Retina (tissue), 1 donor: ENCODE measurements at places on chromosomes 7 and 10.

GRCh38 chr7:17690030-17690429 is 250.3 kb downstream of the SNX13 start:
- no peak for DNase-seq

- DNase-seq: no peak
Observed at GRCh38 chr7:46294381-46294780, 373.3 kb upstream of the IGFBP3 start.

- no peak for DNase-seq
Observed at GRCh38 chr10:119352807-119353206, 145.4 kb downstream of the GRK5 start.

- peak; percentile 81 for DNase-seq
Observed at GRCh38 chr7:1579481-1580421, 9.9 kb upstream of the PSMG3 start.

GRCh38 chr10:106311590-106311989 is 852.9 kb downstream of the SORCS1 start:
- DNase-seq: no peak

- no peak for DNase-seq
Observed at GRCh38 chr7:1523208-1523607, 7.3 kb upstream of the MAFK start.

- DNase-seq: peak; percentile 49
Observed at GRCh38 chr10:132410779-132411532, 14.0 kb downstream of the PWWP2B start.

DNA sequence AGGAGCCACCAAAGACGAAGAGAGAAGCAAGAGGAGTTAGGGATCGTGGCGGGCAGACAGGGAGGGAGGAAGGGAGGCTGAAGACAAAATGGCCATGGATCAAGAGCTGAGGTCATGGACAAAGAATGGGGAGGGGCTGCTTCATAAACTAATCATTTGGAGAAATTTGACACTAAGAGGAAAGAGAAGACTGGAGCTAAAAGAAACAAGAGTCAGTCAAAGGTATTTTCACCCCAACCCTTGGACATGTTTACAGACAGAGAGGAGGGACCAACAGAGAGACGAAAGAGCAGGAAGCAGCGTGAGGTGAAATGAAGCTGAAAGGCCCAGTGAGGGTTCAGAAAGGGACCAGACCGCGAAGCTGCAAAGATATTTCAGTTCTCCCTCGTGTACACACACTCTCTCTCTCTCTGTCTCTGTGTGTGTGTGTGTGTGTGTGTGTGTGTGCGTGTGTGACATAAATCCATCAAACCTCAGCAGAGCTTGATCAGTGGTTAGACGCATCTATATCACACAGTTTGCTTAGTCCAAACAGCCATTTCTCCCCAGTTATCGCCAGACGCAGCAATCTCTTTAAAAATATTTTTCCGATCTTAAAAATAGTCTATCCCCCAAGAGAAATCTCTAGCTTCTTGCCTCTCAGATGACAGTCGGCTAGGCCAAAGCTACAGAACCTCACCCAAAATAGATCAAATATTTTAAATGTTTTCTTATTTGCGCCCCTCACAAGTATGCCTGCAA is 12.5 kb upstream of the CALD1 start:
- DNase-seq: peak; percentile 22

DNA sequence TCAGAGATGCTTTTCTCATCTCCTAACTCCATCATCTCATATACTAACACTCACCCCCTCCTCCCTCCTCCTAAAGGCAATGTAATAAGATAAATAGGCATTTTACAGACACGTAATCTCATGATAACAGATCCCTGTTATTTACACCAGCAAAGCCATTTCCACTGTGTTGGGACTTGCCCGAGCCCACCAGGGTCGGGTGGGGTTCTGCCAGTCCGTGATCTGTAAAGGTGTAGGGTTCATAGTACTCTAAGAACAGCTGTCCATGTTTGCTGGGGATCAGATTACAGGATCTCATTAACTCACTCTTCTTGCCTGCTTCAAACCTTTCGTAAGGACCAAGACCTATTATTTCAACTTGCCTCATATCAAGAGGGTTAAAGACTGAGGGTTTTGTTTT is 172.4 kb downstream of the FZD1 start:
- DNase-seq: no peak

- no peak for DNase-seq
Observed at GRCh38 chr7:144026203-144026883, 22.4 kb upstream of the OR2A5 start.

DNA sequence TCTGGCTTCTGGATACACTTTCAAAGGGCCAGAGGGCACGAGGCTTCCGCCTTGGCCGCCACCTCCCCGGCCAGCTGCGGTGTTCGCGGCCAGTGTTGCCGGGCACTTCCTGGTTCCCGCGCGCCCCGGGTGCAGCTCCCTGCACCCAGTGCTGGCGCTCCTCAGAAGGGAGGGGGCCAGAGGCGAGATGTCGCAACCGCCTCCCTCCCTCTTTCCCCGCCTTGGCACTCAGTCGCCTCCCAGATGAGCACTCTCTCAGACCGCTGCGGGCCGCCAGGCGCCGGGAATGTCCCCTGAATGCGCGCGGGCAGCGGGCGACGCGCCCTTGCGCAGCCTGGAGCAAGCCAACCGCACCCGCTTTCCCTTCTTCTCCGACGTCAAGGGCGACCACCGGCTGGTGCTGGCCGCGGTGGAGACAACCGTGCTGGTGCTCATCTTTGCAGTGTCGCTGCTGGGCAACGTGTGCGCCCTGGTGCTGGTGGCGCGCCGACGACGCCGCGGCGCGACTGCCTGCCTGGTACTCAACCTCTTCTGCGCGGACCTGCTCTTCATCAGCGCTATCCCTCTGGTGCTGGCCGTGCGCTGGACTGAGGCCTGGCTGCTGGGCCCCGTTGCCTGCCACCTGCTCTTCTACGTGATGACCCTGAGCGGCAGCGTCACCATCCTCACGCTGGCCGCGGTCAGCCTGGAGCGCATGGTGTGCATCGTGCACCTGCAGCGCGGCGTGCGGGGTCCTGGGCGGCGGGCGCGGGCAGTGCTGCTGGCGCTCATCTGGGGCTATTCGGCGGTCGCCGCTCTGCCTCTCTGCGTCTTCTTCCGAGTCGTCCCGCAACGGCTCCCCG is at the start of gene FFAR4:
Gene FFAR4 (plus strand): TSS at position 231 of the 842 bp plus-strand sequence. CDS start 56 bp downstream, at position 287.
- DNase-seq: peak; percentile 81

DNA sequence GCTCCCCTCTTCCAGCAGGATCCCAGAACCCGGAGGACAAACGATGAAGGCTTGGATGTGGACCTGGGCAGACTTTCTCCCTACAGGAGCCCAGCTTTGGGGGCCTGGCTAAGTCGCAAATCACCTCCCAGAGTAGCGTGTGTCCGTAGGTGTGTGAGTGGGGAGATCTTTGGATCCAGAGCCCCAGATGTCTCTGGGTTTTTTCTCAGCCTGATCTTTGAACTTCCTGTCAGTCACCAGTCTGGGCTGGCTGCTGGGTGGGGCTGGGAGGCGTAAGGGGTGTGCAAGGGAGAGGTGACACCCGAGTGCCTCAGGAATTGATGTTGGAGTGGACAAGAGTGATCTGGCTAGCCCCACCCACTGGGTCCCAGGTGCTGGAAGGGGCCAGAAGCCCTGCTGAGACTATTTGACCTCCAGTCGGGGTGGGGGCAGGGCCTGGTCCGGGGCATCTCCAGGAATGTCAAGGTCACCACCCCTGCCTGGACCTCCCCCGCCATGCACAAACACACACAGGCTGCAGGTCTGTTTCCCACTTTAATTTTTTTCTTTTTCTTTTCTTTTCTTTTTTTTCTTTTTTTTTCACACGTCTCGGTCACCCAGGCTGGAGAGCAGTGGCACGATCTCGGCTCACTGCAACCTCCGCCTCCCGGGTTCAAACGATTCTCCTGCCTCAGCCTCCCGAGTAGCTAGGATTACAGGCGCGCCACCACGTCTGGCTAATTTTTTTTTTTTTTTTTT is at the start of gene MOGAT3:
Gene MOGAT3 (minus strand): TSS at position 175 of the 738 bp plus-strand sequence. CDS start 182 bp downstream, outside the sequence.
- no peak for DNase-seq

GRCh38 chr7:116492654-116493109 is 6.9 kb upstream of the CAV2 start:
- DNase-seq: no peak

- no peak for DNase-seq
Observed at GRCh38 chr7:40885503-40885902, 750.7 kb downstream of the SUGCT start.

- DNase-seq: no peak
Observed at GRCh38 chr10:31153692-31154091, 122.0 kb upstream of the ZNF438 start.

DNA sequence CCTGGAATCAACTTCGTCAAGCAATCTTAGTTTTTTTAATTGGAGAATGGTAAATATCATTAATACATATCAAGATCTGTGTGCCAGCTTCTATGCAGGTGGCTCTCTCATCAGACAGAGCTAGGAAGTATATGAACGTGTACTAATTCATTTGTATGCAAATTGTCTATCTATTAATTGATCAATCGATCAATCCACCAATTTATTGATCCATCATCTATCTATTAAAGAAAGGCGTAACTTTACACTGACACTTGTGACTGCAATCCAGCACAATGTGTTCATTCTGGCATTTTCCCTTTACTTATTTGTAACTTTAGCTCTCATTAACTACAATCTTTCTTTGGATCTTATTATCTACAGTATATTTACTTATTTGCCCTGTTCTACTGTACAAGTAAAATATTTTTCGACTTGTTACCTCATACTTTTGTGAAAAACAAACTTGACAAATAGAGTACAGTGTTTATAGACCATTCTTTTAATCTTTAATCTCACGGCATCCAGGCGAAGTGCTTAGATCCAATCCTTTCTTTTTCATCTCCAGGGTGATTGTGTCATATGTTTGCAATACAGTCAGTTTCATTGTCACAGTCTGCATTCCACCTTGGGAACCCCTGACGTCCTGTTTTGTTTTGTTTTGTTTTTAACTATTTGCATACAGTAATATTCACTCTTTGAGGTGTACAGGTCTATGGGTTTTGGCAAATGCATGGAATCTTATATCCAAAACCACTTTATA is 22.0 kb upstream of the GHRHR start:
- DNase-seq: no peak

DNA sequence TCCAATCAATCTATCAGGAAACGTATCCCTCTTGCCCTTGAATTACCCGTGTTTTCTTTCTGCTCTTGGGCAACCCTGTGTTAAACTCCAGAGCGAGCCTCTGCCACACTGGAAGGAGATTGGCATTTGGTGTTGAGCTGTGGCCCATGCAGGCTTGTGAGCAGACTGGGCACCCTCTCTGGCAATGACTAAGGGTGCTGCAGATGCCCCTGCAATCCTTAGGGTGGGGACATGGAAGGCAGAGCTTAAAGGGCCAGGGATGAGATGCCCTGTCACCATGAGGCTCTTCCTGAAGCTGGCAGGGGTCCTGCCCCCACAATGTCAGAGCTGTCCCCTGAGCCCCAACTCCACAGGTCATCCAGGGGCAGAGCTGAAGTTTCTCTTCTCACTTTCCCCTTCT is 19.5 kb upstream of the FAM180A start:
- DNase-seq: no peak

DNA sequence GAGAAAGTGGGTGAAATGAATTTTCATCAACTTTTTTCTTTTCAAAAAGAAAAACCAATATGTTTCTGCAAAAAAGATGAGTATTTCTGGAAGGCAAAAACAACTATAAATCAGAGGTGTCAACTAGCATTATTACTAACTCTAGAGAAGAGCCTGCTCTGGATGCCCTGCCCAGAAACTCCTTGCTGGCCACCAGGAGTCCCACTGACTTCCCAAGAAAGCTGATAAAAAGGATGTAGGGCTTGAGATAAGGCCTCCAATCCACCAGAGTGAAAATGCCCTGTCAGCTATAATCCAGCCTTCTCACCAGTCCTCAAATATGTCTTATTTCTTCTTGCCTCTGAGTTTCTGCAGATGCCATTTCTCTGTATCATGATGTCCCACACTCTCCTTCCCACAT is 16.7 kb upstream of the FZD1 start:
- no peak for DNase-seq

- peak; percentile 68 for DNase-seq
Observed at GRCh38 chr7:55099821-55100543, 81.2 kb downstream of the EGFR start.

DNA sequence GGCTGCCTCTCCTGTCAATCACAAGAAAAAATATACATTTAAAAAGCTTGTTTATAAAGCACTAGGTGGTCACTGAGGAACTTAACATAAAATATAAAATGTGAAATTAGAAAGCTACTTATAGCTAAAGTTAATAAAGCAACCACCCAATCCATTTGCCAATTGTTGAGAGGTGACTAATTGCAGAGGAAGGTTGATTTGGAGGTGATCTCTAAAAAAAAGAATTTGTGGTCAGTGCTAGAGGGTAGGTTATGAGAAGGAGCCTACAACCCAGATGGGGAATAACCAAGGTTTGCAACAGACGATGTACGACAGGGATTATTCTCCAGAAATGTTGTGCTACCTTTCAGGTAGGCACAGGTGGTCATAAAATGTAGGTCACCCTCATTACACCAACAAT is 444.2 kb upstream of the C7orf33 start:
- DNase-seq: no peak

DNA sequence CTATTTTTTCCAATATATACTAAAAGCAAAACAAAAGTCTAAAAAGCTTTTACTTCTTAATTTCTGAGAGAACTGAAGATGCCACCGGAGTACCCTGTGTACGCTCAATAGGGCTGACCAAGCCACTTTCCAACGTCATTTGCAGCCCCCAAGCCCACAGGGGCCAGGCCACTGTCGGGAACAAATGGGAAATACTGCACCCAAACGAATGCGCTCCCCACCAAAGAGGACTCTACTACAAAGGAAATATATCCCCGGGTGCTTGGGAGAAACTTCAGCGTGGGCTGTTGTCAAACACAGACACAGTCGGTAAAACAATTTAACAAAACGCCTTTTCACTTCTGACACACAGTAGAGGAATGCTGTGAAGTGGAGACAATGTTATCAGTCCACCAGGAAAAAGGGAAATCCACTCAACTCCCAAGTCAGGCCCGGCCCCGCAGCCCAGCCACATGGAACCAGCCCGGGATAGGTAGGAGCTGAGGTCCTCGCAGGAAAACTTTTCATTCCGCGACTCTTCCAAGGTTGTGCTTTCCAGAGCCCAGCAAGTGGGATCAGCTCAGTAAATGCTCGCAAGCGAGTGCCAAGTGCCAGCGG is 1.4 kb downstream of the PARD3 start:
- no peak for DNase-seq
